ENCODE measurements at places on chromosomes 1 and 21.
A peak's percentile ranks its signal among the peaks of the same experiment; 100 is the strongest.

- H3K27me3 ChIP-seq = no peaks in the 10 kb centered on the region
- H3K36me3 ChIP-seq = no peaks in the 10 kb centered on the region
- no peak for DNase-seq
- no peak overlapping the region for H3K27ac ChIP-seq
- H3K4me1 ChIP-seq = no peaks in the 10 kb centered on the region
These were observed 179.2 kb downstream of the ATP6V1G3 start for GRCh38 chr1:198361237-198361767.

DNA sequence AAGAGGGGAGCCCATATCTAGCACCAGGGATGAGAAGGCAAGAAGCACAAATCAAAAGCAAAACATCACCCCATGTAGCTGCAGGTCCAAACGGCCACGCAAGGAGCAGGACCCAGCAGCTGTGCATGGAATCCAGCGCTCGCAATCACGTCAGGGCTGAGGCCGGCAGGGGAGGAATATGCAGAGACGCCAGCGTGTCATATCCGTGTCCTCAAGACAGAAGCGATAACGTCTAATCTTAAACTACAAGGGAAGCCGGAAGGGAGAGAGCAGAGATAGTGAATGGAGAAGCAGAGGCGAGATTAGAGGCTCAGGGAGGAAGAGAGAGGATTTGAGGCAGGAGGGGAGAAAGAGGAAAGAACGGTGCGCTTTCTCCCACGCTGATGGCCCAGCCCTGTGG is 39.1 kb downstream of the FBXO2 start:
- H3K27me3 ChIP-seq = peaks cover 2% of the 10 kb centered on the region
- no peaks in the 10 kb centered on the region for H3K36me3 ChIP-seq
- DNase-seq = no peak
- H3K4me3 ChIP-seq = no peak overlapping the region

DNA sequence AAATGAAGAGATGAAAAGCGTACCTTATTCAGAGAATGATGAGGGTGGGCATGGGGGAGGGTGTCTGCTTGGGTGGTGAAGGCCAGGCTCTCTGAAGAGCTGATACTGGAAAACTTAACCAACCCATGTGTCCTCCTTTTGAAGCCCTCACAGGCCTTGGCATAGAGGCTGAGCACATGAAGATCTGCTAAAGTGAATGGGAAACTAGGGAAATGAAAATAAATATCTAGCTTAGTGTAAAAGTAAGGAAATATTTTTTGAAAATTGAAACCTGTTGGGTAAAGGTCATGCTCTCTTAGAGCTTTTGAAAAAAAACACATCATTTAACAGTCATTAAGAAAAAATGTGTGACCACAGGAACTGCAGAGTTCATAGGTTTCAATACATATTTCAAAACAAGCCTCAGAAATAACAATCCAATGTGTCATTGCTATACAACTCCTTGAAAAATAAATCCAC is 40.5 kb upstream of the RALGPS2 start:
- no peak for DNase-seq
- H3K36me3 ChIP-seq = no peaks in the 10 kb centered on the region
- H3K4me1 ChIP-seq = no peaks in the 10 kb centered on the region
- no peaks in the 10 kb centered on the region for H3K27me3 ChIP-seq

GRCh38 chr1:56934430-56935060 is 31.3 kb downstream of the C8B start:
- no peaks in the 10 kb centered on the region for H3K36me3 ChIP-seq
- H3K27me3 ChIP-seq = no peaks in the 10 kb centered on the region
- no peaks in the 10 kb centered on the region for H3K4me1 ChIP-seq
- DNase-seq = no peak
- H3K27ac ChIP-seq = no peak overlapping the region

DNA sequence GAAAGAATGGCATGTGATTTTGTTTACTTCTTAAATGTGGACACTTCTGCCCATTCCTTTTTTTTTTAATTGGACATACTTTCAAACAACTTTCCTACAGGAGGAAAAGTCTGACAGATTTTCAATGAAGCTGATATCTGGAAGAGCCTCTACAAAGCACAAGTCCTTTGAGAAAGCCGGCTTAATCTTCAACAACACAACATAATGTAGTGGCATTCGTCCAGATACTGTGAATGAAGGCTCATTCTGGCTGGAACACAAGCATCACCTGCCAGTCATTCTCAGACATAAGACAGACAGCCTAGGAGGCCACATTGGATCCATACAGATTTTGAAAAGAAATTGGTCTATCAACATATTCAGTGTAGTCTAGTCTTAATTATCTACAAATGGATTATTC is 4.9 kb downstream of the OTUD7B start:
- H3K36me3 ChIP-seq = no peaks in the 10 kb centered on the region
- H3K4me3 ChIP-seq = no peak overlapping the region
- no peak for DNase-seq
- H3K4me1 ChIP-seq = peaks cover 11% of the 10 kb centered on the region
- H3K27me3 ChIP-seq = no peaks in the 10 kb centered on the region

DNA sequence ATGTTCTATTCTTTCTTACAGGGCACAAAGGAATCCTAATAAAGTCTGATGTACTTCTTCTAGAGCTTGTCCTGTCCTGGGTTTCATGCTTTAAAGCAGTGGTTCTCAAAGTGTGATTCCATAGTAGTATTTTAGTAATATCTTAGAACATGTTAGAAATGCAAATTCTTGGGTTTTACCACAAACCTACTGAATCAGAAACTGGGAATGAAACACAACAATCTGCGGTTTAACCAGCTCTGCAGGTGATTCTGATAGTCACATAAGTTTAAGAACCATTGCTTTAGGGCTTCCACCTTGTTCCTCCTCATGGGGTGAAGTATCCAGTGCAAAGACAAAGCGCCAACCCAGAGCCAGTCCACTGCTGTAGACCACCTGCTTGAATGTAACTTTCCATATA is 41.1 kb downstream of the NGF start:
- H3K4me1 ChIP-seq = peaks cover 3% of the 10 kb centered on the region
- DNase-seq = no peak
- H3K4me3 ChIP-seq = no peak overlapping the region
- H3K27ac ChIP-seq = no peak overlapping the region
- no peaks in the 10 kb centered on the region for H3K27me3 ChIP-seq

GRCh38 chr1:159879977-159880376 is 17.5 kb upstream of the VSIG8 start:
- no peaks in the 10 kb centered on the region for H3K4me1 ChIP-seq
- H3K27me3 ChIP-seq = no peaks in the 10 kb centered on the region
- no peak overlapping the region for H3K4me3 ChIP-seq
- no peak for DNase-seq
- H3K27ac ChIP-seq = no peak overlapping the region

DNA sequence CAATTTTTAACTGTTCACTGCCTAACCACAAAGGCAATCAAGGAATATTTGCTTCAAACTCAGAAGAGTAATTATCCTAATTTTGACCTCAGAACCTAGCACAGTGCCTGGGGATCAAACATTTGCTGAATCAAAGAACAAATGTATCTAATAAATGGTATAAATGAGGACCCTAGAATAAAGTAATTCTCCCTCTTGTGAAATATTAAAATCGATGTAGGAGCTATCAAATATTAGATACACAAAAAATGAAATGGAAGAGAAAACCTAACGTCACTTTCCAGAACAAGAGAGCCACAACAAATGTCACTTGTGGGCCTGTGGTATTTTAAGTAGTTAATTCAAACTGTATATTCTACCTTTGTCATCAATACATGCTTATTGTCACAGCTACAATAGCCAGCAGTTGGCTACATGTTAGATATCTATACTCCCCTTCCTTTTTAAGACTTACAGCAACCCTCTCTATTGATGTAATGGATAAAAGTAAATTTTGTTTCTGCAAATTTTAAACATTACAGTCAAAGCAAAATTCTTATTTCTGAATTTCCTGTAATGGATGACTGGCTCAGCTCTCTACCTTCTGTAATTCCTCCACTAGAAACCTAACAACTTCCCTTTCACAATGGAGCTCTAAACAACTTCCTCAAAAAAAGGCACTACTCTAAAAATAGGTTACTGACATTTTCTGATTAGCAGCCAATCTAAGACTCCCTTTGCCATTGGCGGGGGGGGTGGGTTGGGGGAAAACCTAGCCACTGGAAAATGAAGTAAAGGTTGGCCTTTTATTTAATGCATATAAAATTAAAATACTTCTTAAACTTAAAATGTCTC is 37.6 kb downstream of the PUM1 start:
- no peak for DNase-seq
- H3K4me3 ChIP-seq = no peak overlapping the region
- H3K36me3 ChIP-seq = no peaks in the 10 kb centered on the region

- H3K27me3 ChIP-seq = no peaks in the 10 kb centered on the region
- H3K4me1 ChIP-seq = no peaks in the 10 kb centered on the region
- DNase-seq = peak; percentile 26
- no peaks in the 10 kb centered on the region for H3K36me3 ChIP-seq
- no peak overlapping the region for H3K27ac ChIP-seq
These were observed 90.1 kb downstream of the PGBD5 start for GRCh38 chr1:230335861-230336522.

DNA sequence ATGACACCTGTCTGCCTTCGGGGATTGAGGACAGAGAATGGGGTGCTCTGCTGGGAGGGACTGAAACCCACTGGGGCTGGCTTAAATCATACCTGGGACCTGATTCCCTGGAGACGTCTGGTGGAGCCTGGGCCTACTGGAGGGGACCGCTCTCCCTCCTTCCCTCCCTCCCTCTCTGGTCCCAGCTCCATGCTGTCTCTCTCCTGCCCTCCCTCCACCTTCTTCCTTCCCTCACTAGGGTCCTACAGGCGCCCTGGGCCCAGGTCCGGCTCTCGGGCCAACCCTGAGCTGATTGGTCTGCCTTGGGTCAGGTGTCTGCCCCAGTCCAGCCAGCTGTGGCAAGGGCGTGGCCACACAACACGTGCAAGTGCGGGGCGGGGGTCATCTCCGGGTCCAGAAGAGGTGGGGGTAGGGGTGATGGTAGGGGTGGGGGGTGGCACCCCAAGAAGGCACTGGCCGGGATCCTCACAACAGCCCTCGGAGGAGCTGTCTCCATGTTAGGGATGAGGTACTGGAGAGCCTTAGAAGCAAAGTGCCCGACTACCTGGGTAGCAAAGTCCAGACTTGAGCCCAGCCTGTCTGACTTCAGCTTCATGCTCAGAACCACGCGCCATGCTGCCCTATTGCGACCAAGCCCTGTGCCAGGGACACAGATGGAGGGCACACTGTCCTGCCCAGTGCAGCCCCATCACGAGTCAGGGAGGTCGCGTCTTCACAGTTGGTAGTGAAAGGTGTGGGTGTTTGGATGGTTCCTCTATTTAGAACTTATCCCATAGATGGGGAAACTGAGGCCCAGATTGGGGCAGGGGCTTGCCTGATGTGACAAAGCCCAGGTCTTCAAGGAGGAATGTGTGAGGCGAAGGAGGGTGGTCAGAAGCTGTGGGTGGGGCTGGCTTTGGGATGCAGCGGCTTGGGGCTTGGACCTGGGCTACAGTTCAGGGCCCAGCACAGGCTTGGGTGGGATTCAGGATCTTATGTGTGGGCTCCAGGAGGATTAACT is 574.1 kb downstream of the PTPRU start:
- no peaks in the 10 kb centered on the region for H3K27me3 ChIP-seq
- no peak overlapping the region for H3K4me3 ChIP-seq
- no peak overlapping the region for H3K27ac ChIP-seq
- H3K36me3 ChIP-seq = no peaks in the 10 kb centered on the region

- H3K27ac ChIP-seq = no peak overlapping the region
- no peaks in the 10 kb centered on the region for H3K27me3 ChIP-seq
- no peak for DNase-seq
- H3K4me3 ChIP-seq = no peak overlapping the region
These were observed 39.0 kb downstream of the TTLL7 start for GRCh38 chr1:83959824-83960498.

DNA sequence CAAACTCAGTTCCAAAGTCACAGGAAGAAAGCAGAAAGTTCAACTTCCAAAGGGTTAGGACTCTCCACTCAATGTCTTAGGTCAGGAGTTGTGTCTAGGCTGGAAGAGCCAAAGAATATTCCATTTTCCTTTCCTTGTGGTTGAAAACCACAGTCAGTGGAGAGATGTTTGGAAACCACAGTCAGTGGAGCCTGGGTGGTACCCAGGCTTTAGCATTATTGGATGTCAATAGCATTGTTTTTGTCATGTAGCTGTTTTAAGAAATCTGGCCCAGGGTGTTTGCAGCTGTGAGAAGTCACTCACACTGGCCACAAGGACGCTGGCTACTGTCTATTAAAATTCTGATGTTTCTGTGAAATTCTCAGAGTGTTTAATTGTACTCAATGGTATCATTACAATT is 11.7 kb downstream of the ATF3 start:
- H3K36me3 ChIP-seq = peaks cover 8% of the 10 kb centered on the region
- H3K4me1 ChIP-seq = no peaks in the 10 kb centered on the region
- no peaks in the 10 kb centered on the region for H3K27me3 ChIP-seq
- no peak for DNase-seq
- H3K27ac ChIP-seq = no peak overlapping the region

- H3K4me3 ChIP-seq = no peak overlapping the region
- no peaks in the 10 kb centered on the region for H3K27me3 ChIP-seq
- no peak overlapping the region for H3K27ac ChIP-seq
- no peaks in the 10 kb centered on the region for H3K4me1 ChIP-seq
- H3K36me3 ChIP-seq = no peaks in the 10 kb centered on the region
These were observed 1.6 kb upstream of the PTPN7 start for GRCh38 chr1:202162047-202162417.
